ENCODE measurements at places on chromosomes 13 and 19.

GRCh38 chr13:111652676-111653075 is 332.2 kb downstream of the TEX29 start:
- DNase-seq = no peak

DNA sequence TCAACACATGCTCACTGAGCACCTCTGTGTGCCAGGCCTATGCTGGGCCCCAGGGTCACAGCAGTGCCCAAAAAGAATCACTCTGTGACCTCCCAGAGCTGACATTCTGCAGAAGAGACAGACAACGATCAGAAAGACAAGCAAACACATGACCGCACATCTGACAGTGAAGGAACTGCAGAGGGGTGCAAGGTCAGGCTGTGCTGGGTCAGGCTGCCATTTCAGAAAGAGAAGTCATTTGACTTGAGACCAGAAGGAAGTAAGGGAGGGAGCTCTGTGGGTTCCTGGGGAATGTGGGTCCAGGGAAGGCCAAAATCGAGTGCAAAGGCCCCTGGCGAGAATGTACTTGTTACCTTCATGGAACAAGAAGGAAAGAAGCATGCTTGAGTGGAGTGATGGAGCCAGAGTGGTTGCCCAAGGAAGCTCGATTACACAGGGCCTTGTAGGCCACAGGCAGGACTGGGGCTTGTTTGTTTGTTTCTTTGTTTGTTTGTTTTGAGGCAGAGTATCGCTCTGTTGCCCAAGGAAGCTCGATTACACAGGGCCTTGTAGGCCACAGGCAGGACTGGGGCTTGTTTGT is 11.4 kb upstream of the CD22 start:
- DNase-seq = no peak

DNA sequence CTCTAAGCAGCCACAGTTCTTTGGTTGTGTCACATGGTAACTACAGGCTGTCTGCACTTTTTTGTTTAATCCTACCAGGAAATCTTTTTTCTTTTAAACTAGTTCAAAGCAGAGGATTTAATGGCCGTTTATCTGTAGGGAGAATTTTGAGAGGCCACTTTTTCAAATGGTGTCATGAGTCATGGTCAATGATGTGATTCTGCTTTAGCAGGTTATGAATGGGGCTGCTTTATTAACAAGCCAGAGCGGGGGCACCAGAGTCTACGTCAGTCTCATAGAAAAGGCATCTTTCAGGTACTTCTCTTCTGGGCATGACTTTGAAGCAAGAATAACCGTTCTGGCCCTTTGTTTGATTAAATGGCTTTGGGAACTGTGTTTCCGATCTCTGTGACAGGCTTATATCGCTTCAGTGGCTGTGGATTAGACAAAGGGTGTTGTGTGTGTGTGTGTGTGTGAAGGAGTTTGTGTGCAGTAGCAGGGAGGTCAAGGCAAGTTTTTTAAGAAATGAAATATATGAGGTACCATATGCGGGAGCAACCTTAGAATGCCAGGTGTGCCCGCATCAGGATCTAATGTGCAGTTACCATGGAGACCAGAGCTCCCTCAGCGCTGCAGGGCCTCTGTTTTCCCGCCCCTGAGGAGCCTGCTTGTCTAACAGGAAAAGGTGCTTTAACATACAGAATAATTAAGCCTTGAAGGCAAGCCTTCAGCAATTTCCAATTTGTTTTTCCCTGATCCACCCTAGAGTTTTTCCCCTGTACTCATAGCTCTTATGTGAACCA is 120.5 kb downstream of the KATNAL1 start:
- DNase-seq = no peak

DNA sequence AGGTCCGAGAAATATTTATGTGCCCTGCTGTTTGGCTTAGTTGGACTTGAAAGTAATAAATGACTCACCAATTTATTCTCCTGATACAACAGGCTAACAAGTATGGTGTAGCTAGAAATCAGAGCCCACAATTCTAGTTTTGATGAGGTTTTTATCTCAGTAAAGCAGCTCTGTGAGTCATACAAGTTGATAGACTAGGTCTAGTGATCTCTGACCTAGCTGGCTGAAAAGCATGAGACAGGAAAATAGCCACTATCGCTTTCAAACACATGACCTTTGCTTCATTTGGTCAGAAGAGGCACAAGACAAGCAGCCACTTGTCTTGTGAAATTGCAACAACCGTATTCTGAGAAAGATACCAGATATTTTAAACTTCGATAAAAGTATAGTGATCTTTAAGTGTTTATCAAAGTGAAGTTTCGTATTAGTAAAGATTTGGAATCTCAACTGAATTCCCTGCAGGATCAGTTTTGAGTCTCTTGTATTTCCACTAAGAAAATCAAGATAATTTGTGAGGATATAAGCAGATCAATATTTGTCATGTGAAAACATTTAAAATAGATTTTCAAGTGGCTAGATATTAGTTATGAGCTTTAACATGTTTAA is 126.7 kb downstream of the MAB21L1 start:
- no peak for DNase-seq

DNA sequence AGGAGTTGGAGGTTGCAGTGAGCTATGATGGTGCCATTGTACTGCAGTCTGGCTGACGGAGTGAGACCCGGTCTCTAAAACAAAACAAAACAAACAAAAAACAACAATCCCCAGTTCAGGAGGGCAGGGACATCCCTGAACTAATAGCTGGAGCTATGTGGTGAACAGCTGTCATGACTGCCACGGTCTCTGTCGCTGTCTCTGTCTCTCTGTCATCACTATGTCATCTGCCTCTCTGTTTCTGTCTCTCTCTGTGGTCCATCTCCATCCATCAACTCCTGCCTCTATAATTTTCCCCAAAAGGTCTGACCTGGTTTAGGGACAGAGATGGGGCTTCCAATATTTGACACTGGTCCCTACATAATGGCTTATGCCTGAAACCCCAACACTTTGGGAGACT is 7.4 kb downstream of the ITPKC start:
- no peak for DNase-seq

GRCh38 chr19:50449236-50449899 is 16.7 kb downstream of the MYBPC2 start:
- DNase-seq = no peak

DNA sequence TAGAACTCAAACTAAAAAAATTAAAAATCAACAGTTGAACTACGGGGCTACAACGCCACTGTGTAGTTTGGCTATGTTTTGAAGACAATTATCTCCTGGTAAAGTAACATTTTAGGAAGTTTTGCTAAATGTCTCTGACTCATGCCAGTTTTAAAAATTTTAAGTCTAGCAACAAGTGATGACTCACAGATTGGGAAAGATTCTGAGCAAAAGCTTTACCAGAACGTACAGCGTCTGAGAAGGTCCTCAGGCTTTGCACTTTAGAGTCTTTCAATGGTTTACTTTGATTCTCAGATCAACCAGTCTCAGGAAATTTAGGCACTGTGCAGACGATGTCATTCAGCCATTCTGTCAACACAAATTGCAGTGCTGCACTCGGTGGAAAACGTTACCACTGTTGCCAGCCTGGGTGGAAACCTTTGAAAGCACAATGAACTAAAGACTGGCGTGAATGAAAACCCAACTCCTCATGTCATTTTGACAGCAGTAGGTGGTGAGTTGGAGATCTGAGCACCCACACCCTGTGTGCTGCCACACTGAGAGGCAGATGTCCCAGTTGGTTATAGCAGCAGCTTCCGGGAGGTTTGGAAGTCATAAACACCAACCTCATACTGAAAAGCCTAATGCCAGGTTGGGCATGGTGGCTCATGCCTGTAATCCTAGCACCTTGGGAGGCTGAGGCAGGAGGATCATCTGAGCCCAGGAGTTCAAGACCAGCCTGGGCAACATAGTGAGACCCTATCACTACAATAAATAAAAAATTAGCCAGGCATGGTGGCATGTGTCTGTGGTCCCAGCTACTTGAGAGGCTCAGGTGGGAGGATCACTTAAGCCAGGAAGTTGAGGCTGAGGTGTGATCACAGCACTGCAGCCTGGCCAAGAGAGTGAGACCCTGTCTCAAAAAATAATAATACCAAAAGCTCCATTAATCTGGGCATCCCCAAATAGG is 6.3 kb upstream of the WTIP start:
- DNase-seq = no peak

GRCh38 chr19:1488282-1488601 is 1.9 kb downstream of the PCSK4 start:
- DNase-seq = no peak

- no peak for DNase-seq
Measured at GRCh38 chr13:92830821-92831220, 395.8 kb upstream of the GPC6 start.

- DNase-seq = no peak
Measured at GRCh38 chr19:29583196-29583999, 22.7 kb upstream of the POP4 start.

- no peak for DNase-seq
Measured at GRCh38 chr13:57583529-57583928, 48.0 kb upstream of the PCDH17 start.

- DNase-seq = no peak
Measured at GRCh38 chr13:105219651-105220050, 1315.8 kb downstream of the EFNB2 start.

GRCh38 chr13:40333226-40333625 is 333.2 kb downstream of the FOXO1 start:
- DNase-seq = no peak

- no peak for DNase-seq
Measured at GRCh38 chr19:29626386-29626785, 20.3 kb downstream of the POP4 start.

DNA sequence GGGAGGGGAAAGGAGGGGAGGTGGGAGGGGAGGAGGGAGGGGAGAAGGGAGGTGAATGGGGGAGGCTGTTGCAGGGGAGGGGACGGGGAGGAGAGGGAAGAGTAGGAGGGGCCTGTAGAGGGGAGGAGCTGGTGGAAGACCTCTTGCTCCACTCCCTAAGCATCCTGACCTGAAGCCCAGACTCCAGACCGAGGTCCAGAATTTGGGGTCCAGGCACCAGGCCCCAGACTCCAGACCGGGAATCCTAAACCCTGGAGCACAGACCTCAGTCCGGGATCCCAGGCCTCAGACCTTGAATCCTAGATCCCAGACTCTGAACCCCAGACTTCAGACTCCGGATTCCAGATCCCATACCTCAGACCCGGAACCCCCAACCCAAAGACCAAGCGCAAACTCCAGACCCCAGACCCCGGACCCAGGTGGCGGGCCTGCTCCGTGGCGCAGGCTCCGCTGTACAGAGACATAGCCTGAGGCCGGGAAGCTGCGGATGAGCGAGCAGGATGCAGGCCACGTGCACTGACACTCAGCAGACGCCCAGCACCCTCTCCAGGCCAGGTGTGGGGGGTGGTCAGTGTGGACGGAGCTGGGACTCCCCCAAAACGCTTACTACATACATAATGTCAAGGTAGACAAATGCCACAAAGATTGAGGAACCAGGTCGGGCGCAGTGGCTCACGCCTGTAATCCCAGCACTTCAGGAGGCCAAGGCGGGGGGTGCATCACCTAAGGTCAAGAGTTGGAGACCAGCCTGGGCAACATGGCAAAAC is 710 bp upstream of the BTBD2 start:
- peak; percentile 80 for DNase-seq

- DNase-seq = no peak
Measured at GRCh38 chr13:32824061-32824460, 192.2 kb upstream of the KL start.

GRCh38 chr19:8666814-8667405 is 31.7 kb downstream of the ACTL9 start:
- DNase-seq = peak; percentile 52

DNA sequence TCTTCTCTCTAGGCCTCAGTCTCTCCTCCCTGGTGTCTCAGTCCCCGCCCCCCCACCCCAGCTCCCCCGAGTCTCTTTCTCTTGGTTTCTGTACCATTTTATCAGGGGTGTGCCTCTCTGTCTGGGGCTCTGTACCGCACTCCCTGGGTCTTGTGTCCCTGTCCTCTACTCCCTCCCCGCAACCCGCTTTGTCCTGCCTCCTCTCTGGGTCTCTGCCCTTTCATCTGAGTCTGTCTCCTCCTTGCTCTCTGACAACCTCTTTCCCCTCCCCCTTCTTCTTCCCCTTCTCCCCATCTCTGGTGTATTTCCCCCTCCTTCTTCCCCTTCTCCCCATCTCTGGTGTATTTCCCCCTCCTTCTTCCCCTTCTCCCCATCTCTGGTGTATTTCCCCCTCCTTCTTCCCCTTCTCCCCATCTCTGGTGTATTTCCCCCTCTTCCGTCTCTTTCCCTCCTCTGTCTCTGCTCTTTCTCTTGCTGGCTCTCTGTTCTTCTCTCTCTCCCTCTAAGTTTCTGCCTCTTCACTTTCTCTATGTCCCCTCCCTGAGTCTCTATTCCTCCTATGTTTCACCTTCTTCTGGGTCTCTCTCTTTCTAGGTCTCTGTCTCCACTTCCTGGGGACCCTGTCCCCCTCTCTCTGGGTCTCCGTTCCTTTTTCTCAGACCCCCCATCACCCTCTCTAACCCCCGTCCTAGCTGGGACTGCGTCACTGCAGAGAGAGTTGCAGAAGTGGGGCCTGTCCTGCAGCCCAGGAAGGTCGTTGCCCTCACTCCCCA is 2.2 kb upstream of the KCNC3 start:
- no peak for DNase-seq

GRCh38 chr19:41623360-41623759 is 3.5 kb downstream of the CEACAM4 start:
- DNase-seq = no peak

GRCh38 chr13:101730420-101731000 is 278.0 kb downstream of the ITGBL1 start:
- no peak for DNase-seq

- DNase-seq = peak; percentile 71
Measured at GRCh38 chr13:48493066-48493765, 39.7 kb downstream of the RCBTB2 start.

GRCh38 chr13:32284927-32285632 is 30.1 kb downstream of the ZAR1L start:
- no peak for DNase-seq

DNA sequence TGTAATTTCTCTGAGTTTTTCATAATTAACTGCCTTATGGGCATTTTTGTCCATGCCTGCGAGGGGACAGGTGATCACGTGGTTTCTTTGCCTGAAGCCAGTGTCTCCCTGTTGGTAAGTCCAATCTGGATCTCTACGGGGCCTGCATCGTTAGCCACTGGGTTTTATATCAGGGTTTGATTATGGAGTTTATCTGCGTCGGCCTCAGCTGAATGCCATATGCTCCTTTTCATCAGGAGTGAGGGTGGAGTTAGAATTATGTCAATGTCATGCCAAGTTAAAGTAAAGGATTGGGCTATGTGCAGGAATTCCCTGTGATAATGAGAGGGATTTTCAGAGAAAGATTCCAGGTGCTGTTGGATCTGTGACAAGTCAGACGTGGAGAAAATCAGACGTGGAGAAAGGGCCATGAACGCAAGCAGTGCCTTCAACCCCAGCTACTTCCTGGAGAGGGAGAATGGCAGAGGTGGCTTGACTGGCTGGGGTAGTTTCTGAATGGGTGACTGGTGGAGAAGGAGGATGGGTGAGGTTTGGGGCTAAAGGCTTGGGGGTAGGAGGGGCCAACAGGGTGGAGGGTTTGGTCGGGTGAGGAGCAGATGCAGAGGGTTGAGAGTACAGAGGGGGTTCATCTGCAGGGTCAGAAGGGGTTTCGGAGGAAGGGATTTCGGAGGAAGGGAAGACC is 24.3 kb downstream of the TMEM255B start:
- no peak for DNase-seq

Data from DND-41 (cell line).